ENCODE measurements at places on chromosomes 12 and 14.

DNA sequence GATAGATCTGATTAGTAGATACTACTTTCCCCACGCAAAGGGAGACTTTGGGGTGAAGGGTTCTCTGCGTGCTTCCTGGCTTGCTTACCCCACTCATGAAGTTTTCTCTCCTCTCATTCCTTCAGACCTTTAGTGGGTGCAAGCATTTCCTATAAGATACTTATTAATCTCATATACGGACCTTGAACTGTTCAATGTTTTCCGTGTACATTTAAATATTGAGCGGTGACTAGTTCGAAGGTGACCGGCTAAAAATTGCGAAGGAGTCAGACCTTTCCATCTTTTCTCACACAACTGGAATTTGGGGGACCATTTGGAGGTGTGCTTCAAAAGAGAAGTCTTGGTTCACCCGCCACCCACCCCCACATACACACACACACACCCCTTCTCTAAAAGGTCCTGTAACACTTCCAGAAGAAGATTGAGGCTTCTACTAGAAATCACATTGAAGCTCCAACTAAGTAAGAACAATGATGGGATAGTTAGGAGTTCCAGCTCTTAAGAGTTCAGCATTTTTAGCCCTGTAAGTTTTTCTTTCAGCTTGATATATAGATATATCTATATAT lies 6.1 kb upstream of the FOXG1 start:
- DNase-seq: no peak

DNA sequence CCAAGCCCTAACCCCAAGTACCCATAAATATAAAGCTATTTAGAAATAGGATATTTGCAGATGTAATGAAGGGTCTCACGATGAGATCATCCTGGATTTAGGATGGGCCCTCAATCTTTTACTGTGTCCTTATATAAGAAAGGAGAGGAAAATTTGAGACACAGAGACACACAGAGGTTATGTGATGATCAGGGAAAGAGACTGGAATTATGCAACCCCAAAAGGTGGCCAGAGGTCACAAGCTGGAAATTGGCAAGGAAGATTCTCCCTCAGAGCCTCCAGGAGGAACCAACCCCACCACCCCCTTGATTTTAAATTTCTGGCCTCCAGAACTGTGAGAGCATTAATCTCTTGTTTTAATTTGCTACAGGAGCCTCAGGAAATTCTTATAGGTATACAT lies 334.9 kb upstream of the PRICKLE1 start:
- no peak for DNase-seq

DNA sequence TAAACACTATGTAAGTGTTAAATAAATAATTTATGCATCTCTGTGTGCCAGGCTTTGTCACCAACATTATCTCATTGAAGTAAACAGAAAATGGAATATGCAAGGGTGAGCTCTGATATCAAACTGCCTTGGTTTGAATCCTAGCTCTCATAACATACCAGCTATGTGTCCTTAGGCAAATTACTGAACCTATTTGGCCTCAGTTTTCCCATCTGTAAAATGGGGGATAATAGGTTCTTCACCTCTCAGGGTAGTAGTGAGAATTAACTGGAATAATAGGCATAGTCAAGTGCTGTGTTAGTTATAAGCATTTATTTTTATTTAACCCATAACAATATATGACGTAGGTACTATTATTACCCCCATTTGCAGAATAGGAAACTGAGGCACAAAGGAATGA lies 190.8 kb upstream of the SRRM4 start:
- no peak for DNase-seq

- DNase-seq: peak; percentile 55
Observed at GRCh38 chr14:39431416-39432178, 636 bp downstream of the FBXO33 start.

GRCh38 chr12:117968826-117969659 lies at the start of gene KSR2:
Gene KSR2, minus strand, starts transcription at chr12:117968990. Its CDS starts 735 bp downstream, at chr12:117968255.
- DNase-seq: peak; percentile 14

DNA sequence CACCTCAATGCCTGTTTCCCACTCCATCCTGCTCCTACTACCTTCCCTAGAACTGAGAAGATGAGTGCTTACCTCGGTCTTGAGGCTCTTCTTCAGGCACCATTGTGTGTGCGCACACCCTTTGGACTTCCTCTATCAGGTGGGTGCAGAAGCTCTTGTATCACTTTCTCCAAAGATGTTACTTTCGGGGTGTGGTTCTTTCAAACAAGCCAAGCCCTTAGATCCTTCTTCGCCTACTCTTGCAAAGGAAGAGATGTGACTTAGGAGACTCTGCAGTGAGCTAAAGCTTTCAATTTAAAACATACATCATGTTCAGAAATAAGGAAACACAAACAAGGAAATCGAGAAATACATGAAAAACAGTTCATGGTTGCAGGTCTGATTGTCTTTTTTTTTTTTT lies at the start of gene CLEC4C:
Gene CLEC4C, minus strand, starts transcription at position 130 of the 400 bp plus-strand sequence. Its CDS starts 27 bp downstream, at position 103.
- no peak for DNase-seq

DNA sequence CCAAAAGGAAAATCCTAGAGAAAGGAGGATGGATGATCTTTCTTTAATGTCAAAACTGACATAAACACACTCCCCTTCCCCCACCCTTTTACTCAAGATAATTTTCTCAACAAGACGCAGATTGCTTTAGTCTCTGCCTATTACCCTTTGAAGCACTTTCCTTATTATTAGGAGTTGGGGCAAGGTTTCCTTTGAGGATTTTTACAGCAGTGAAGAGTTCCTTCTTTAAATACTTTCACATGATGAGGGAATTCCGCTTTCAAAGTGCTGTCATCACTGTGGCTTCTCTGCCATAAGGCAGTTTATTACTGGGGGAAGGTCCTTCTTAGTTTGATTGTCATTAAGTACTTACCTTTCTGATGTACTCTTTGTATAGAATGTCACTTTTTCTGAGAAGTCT lies 172.1 kb downstream of the MSRB3 start:
- no peak for DNase-seq

- no peak for DNase-seq
Observed at GRCh38 chr12:128844031-128844635, 9.1 kb upstream of the GLT1D1 start.

- no peak for DNase-seq
Observed at GRCh38 chr12:119936705-119937311, 52.2 kb upstream of the BICDL1 start.

DNA sequence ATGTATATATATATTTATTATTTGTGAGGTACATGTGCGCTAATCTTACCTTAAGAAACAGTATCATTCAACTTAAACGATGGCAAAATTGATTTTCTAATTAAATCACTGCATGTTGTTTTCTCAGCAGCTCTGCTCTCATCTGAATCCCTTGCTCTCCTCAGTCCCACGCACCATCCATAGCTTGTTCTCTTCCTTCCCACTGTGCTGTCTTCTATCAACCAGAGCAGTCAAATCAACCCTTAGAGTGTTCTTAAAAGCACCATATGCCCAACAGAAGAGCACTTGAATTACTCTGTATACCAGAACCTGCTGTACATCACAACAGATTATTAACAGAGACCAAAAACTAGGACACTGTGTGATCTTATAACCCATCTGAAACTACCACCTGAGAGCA lies 209.4 kb upstream of the G2E3 start:
- no peak for DNase-seq

DNA sequence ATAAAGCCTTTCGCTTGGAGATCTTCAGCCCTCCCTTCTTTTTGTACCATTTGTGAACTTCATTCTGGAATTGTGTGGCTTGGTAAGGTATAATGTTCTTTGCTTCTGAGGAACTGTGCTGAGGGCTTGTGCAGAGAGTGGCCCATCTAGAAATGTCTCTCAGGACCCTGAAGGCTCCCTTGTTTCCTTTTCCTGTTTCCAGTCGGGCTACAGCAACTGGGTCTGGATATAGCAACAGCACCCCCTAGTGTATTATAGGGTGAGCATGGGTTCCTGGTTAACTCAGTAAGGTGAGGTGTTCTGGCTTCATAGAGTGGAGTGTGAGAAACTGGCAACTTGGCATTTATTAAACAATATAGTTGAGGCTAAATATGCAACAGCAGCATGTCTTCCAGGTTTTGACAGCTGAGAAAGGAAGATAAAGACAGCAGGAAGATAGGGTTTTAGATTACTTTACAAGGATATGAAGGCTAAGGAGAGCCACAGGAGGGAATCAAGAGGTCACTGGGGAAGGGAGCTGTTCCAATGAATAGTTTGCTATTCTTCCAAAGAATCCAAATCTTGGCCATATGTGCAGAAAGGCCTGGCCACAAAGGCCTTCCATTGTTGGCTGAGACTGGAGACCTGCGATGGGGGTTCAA lies 49.1 kb upstream of the RNU6-8 start:
- DNase-seq: peak; percentile 68

DNA sequence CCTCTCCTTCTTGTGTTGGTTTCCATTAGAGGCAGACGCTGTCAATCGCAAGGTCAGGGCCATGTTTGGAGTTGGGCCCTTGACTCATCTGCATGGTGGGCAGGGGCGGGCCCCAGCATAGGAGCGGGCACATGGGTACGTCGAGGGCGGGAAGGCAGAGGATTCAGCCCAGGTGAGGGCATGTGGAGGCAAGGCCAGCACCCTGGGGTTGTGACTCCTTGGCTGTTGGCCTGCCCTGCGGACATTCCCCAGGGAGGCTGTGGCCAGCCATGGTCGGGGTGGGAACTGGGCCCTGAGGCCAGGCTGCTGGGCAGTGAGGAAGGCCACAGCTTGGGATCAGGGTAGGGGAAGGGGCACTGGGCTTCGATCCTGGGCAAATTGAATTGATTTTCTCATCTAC lies 10.3 kb downstream of the RPS6KL1 start:
- DNase-seq: no peak

DNA sequence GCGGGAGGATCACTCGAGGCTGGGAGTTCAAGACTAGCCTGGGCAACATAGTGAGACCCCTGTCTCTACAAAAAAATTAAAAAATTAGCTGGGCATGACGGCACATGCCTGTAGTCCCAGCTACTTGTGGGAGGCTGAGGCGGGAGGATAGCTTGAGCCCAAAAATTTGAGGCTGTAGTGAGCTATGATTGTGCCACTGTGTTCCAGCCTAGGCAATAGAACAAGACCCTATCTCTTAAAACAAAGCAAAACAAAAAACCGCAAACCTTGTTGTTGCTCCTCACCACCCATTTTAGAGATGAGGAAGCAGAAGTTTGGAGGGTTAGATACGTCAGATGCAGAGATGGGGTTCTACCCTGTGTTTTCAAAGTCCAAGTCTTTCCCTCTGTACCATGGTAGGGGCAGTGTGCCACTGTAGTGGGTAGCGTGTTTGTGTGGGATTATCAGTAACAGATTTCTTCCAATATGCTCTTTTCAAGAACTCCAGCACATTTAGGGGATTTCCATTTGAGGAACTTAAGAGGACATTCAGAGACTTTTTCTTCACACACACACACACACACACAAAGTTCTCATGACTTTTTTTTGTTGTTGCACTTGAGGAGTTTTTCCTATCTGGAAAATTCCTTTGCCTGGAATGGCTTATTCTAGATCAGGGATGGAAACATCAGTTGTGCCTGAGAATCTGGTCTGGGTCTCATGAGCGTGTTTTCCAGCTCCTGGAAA lies 186.5 kb downstream of the CHST11 start:
- no peak for DNase-seq

- no peak for DNase-seq
Observed at GRCh38 chr12:123938679-123939480, 33.8 kb downstream of the CCDC92 start.

DNA sequence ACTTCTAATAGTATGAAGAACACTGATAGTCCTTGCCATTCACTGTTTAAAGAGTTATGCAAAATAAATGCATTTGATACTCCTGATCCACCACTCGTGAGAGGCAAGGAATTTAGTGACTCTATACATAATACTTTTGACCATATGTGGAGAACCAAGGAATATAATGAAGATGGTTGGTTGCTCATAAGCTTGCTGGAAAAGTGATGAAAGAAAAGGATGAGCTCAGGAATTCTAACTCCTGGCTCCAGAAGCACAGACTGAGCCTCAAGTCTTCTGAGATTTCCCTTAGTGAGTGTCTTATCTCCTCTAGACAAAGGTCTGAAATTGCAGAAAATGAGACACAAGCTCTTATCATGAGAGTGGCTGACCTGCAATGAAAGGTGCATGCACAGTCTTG lies 57.1 kb upstream of the KRAS start:
- DNase-seq: no peak
